ENCODE measurements at places on chromosomes 1 and 21.

DNA sequence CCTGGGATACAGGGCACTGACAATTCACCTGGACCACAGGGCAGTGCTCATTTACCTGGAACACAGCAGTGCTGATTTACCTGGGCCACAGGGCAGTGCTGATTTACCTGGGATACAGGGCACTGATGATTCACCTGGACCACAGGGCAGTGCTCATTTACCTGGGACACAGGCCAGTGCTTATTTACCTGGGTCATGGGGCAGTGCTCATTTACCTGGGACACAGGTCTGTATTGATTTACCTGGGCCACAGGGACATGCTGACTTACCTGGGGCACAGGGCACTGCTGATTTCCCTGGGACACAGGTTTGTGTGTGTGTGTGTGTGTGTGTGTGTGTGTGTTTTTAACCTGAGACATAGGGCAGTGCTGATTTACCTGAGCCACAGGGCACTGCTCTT is 261.7 kb downstream of the MATN1 start:
- DNase-seq = no peak

DNA sequence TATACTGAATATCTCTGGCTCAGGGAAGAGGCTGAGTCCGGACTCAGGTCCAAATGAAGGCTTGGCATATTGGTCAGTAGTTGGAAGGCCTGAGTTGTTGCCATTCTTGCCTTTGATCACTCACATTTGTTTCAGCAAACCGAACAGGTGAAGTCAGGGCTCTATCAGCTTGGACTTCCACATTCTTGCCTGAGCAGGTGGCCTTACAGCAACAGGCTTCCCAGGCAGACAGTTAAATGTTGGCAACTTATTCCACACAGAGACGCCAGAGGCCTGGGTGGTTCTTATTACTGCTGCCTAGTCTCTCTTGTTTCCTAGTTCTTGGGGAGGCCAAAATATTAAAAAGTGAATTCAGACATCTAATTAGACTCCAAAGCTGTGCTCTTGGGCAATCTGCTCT is 36.6 kb downstream of the XCL2 start:
- DNase-seq = no peak

- DNase-seq = no peak
Observed at GRCh38 chr1:34899471-34899870, 30.0 kb downstream of the DLGAP3 start.

- DNase-seq = no peak
Observed at GRCh38 chr1:14741532-14741931, 143.0 kb downstream of the KAZN start.

DNA sequence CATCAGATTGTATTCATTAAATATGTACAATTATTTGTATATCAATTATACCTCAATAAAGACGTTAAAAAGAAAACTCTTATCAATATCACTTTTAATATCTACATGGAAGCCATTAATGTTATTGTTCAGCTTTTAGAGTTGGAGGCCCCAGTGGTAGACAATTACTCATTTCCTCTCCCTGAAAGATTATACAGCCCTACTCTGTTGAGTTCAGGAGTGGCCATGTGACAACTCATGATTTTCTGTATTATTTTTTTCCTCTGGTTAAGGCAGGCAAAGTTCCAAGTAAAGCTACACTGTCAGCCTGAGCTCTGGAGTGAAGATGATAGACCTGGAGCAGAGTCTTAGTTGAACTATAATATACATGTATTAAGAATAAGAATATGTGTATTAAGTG is 247.9 kb upstream of the B3GALT2 start:
- DNase-seq = no peak

DNA sequence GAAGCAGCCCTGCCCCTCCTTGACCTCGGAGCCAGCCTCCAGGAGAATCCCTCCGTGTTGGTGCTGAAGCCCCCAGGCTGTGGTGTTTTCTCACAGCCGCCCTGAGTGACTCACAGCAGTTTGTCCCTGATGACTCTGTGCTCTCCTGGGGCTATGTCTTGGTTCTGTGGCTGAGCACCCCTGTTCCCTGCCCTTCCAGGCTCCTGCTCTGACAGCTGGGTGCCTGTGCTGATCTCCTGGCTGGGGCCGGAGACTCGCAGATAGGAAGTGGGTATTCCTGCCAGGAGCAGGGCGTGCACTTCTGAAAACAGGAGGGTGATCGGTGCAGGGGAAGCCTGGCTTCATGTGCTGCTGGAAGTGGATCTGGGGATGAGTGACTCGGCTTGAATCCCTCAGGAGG is 34.5 kb downstream of the POFUT2 start:
- DNase-seq = no peak

- DNase-seq = no peak
Observed at GRCh38 chr1:172477741-172478140, 33.9 kb upstream of the PIGC start.

- peak; percentile 66 for DNase-seq
Observed at GRCh38 chr1:150596095-150596892, 16.9 kb upstream of the MCL1 start.

- no peak for DNase-seq
Observed at GRCh38 chr21:41326414-41327080, 9.9 kb downstream of the FAM3B start.

GRCh38 chr1:244002721-244003120 is 48.4 kb upstream of the ZBTB18 start:
- no peak for DNase-seq

DNA sequence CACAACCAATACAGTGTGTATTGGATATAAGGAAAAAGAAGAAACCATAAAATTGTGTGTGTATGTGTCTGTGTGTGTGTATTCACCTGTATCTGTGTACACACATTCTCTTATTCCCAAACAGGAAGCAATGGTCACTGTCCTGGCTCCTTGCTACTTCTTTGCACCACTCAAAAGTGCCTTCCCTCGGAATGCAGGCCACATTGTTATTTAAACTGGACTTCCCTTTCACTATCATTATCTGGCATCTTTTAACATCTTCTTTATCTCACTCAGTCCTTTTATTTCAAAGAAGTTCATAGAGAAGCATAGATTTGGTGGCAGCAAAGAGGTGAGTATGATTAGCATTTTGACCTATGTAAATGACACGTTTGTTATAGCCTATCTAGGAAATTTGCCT is 803.7 kb downstream of the NCAM2 start:
- no peak for DNase-seq

GRCh38 chr1:94235189-94236012 is 2.0 kb downstream of the ARHGAP29 start:
- DNase-seq = no peak

GRCh38 chr21:31334648-31335121 is 9.4 kb downstream of the TIAM1 start:
- DNase-seq = no peak

- DNase-seq = peak; percentile 96
Observed at GRCh38 chr1:77538956-77539518, 143.4 kb downstream of the ZZZ3 start.

GRCh38 chr1:183543619-183544204 is 46.5 kb downstream of the NCF2 start:
- DNase-seq = peak; percentile 75

DNA sequence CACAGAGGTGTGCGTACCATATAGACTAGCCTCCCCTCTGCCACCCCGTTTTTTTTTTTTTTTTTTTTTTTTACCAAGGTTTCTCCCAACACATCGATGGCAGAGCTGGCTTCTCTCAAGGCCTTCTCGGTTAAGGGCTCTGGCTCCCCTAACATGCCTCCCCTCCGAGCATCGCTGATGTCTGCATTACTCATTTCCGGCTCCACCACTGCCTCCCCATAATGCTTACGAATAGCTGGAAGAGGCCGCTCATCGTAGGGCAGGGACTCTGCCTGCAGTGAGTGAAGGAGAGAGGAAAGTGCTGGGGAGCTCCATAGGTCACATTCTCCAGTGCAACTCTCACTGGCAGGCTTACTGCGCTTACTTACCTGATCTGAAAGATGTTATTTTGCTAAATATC is 20.6 kb downstream of the CEP104 start:
- no peak for DNase-seq

GRCh38 chr1:15176898-15177665 is 23.5 kb downstream of the TMEM51 start:
- DNase-seq = no peak

- no peak for DNase-seq
Observed at GRCh38 chr1:11298390-11299224, 25.6 kb downstream of the UBIAD1 start.

DNA sequence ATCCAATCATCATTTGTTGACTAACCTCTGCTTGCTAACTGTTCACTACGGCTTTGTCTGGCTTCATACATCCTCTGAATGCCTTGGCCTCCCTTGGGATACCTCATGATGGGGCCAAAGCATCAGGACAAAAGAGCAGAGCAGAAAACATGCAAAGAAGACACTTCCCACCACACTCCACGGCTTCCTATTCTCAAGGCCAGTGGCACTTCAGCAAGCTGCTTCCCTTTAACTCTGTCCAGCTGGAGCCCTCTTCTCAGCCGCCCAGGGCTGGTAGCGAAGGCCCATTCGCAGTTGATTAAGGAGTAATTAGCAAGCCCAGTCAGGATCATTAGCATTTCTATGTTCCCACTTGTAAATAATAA is 224.3 kb upstream of the FGGY start:
- DNase-seq = no peak

DNA sequence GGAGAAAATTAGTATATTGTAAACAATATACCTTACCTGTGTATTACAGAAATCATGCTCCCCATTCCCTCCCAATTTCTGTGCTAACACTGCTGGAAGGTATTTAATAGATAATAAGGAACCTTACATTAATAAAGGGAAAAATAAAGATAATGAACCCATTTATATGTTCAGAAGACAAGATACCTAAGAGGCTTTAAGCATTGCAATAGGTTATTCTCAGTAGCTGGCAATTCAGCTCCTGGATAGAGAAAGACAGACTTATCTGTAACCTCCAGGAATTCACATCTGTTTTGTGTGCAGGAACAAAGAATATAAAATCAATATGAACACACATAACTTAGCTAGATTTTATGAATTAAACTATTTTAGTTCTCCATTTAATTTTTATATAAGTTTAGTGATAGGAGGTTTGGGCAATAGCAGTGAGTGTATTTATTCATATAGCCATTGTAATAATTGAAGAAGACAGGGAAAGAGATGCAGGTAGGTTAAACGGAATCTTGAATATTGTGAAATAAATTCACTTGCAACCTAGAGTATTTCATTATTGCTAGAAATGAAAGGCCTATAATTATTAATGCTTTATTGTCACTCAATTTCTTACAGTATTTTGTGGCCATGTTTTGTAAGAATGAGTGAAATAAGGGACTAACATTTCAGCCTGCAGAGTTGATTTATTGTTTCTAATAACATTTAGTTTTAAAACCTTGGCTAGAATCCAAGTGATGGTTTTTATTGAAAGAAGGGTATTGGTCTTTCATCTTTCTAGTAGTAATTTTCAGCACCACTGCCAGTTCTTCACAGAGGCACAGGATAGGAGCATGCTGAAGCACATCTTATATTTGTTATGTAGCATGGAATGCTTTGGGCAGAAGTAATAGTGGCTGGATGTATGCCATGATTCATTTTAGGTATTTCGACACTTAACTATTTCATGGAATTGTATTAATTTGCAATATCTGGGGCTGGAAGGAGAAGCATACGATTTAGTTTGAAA is 1.5 kb downstream of the XPR1 start:
- DNase-seq = peak; percentile 58

DNA sequence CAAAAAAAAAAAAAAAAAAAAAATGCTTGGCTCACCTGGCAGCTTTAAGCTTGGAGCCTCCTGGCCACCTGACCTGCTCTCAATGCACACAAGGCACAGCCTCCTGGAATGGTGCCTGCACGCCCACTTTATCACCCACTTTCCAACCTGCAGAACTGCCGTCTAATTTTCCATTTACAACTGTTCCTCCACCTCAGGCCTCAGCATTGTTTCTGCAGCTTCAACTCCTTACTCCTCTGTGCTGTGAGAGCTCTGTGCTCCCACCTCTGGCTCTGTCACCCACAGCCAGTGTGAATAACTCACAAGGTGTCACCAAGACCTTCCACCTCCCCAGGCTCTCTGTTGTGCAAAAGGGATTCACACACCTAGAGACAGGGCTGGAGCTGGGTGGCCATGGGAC is 38.7 kb upstream of the GPR157 start:
- DNase-seq = no peak

DNA sequence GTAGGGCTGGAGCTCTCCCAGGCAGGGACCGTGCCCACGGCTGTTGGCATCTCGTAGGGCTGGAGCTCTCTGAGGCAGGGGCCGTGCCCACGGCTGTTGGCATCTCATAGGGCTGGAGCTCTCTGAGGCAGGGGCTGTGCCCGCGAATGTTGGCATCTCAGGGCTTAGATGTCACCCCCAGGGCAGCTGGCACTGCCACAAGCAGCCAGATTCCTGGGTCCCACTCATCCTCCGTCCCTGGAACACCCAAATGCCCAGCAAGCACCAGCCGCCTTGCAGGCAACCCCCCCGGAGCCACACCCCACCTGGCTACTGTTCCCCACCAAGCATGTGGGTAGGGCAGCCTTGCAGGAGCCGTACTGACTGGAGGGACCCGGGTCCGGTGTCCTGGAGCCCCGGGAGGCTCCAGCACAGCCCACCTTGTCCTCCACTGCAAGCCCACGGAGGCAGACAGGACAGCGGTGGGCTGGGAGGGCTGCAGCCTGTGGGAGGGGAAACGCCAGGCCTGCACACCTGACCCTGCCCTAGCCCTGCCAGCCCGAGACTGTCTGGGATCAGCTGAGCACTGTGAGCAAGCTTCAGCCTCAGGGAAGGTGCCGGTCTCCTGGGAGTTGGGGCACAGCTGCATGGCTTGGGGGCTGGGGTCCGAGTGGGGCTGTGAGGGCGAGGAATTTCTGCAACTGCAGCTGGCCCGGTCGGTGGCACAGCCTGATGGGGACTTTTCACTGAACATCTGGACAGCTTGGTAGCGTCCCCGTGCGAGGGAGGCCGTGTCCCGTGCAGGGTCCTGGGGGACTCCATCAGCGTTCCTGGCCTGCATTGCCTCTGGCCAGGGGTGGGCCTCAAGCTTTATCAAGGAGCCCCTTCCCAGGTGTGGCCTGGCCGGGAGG is 53.6 kb downstream of the COL18A1 start:
- no peak for DNase-seq

GRCh38 chr1:152325111-152325510 is at the start of gene FLG:
Gene FLG (minus strand): TSS chr1:152325239. CDS start chr1:152315456, 9,783 bp downstream.
- DNase-seq = no peak

DNA sequence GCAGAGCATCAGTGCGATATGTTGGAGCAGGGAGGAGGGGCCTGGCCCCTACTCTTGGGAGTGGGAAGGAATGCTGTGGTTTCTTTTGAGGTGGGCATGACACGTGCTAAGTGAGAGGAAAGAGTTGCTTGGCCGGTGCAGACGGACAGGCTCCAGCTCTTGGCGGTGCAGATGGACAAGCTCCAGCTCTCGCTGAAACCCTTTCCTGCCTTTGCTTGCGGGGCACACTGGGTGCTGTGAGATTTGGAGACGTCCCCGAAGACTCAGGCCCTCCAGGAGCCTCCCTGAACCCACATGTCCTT is 15.9 kb downstream of the PDXK start:
- peak; percentile 72 for DNase-seq

DNA sequence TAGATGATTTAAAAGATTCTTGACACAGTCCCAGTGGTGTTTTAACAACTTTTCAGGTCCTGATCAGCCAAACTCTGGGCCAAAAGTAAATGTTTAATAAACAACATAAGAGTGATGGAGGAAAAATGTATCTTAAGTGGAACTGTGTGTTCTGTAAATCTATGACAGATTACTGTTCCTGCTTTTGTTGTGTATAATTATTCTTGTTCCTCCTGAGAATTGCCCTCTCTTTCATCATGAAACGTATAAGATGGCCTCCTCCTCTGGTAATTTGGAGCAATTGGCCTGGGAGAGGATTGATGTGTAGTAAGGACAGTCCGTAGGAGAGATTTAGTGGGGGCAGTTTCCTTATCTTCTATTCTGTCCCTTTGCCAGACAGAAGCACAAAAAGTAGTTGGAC is 34.5 kb downstream of the GALNT2 start:
- no peak for DNase-seq

GRCh38 chr1:90840352-90840751 is 123.2 kb upstream of the BARHL2 start:
- DNase-seq = no peak
